ENCODE measurements at places on chromosomes 16 and 17.

DNA sequence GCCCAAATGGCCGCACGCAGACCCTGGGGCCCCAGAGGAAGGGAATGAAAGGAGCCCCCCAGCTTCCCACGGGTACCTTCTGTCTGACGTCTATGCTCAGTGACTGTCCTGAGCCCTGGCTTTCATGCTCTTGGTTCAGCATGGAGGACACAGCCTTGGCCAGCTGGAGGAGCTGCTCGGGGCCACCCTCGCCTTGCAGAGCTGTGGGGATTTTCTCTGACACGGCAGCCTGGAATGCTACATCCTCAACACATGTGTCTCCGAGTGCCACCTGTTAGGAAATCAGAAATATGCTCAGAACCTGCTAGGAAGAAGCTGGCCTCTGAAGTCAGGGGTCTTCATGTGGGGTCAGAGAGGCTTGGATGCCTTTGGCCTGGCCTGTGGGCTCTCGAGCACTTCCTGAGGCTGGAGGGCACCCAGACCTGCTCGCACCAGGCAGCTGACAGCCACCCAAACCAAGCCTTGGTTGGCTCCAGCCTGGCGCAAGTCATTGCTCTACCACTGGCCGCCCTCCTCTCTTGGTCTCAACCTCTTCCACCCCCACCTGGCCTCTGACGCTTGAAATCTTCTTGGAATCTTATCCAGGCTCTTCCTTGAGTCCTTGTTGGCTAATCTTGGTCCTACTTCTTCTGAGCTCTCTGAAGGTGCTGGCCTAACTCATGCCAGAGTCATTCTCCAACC, 63.7 kb upstream of the BCO1 start:
- DNase-seq: no peak

- DNase-seq: no peak
These were observed 594.2 kb downstream of the KCNJ18 start for GRCh38 chr17:22286337-22287041.

DNA sequence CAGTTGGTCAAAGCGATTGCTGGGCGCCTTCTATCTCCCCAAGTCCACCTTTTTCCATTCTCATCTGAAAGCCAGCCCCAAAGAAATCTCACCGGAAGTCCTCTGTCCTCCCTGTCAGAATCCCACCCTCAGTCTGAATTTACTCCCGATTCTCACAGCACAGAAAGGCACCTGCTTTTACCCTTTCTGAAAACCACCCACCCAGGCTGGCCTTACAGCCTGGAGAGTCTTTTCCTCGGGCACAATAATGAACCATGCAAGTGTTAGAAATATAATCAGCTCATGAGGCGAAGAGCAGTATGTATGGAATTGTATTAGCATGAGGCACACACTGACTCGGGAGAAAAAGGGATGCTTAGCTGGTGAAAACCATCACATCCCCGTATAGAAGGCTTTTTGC, 1.2 kb upstream of the ZFHX3 start:
- DNase-seq: no peak

DNA sequence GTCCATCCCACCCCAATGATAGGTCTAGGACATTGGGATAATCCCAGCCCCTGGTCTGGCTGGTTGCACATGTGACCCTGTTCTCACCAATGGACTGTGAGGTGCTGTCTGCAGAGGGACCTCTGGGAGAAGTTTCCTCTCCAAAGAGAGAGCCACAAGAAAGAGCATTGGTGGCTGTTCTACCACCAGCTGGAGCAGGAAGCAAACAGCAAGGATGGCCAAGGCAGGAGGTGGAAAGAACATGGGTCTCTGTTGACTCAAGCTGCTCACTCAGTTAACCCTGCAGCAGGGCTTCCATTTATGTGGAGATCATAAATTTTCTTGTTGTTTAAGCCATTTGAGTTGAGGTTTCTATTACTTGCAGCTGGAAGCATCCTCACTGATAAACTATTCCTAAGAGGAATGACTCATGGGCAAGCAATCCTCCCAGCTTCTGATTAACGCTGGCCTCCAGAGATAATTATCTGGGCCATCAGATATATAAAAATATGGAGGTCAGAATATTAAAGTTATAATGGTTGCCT, 52.6 kb downstream of the CYB5B start:
- peak; percentile 32 for DNase-seq
